GM23248 (cell line): ENCODE measurements at places on chromosomes 6 and 20. TPM values are rescaled to one million over a fixed set of nuclear protein-coding genes. Genes with fewer than 3 reads are reported as not detected.

The RAB5IF gene
- 115 and 134 TPM in 2 replicates for total RNA-seq

- no peak overlapping the region for H3K27ac ChIP-seq
- H3K4me3 ChIP-seq = no peak overlapping the region
- peak; percentile 4 for DNase-seq
- 0 out of 2 replicates have a peak, but pooled peaks cover 4% of the 10 kb centered on the region for H3K4me1 ChIP-seq
These were observed 164.7 kb upstream of the PDE7B start for GRCh38 chr6:135686784-135687301.

GRCh38 chr6:129368970-129369369 lies 341.0 kb downstream of the ARHGAP18 start:
- no peak for DNase-seq
- H3K36me3 ChIP-seq = no peaks in the 10 kb centered on the region
- H3K4me3 ChIP-seq = no peak overlapping the region
- H3K4me1 ChIP-seq = peaks cover 8% of the 10 kb centered on the region
- H3K27ac ChIP-seq = no peak overlapping the region

DNA sequence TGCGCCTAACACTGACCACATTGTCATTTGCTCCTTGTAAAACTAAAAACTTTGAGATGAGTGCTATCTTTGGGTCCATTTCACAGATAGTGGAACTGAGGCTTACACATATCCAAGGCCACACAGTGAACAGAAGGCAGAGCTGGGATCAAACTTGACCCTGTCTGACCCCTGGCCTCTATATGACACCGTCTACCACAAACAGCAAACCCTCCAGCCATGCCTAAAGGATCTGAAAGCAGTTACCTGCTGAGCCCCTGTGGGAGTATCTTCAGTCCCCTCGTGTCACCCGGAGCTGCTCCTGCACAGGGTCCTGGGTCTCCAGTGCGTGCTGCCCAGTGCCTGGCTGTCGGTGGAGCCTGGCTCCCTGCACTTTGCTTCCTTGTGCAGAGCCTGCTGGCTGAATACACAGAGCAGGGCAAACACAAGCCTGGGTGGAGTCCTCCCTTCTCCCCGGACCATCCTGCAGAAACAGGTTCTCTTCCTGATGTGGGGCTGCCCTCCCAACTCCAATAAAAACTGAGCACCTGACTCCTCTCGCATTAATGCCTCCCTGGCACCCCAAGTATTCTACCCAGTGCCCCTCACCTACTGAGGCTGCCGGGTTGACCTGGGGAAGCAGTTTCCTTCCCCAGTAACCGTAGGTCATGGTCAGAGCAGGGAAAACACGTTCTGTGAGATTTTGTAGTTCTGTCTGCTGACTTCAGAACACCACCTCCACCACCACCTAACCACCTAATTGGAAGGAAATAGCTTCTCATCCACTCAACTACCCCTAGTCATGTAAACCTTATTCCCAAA lies at the start of gene BCAS1:
Gene BCAS1 (minus strand): TSS at position 408 of the 801 bp plus-strand sequence. CDS start 11,876 bp downstream, outside the sequence.
- no peaks in the 10 kb centered on the region for H3K27me3 ChIP-seq
- H3K27ac ChIP-seq = no peak within 1 kb of the TSS
- H3K4me1 ChIP-seq = peaks cover 16% of the 10 kb centered on the region

The DAAM2 gene
- 5.1 and 5.6 TPM in 2 replicates for total RNA-seq

- H3K4me1 ChIP-seq = peaks cover 12% of the 10 kb centered on the region
- no peaks in the 10 kb centered on the region for H3K36me3 ChIP-seq
- no peaks in the 10 kb centered on the region for H3K27me3 ChIP-seq
- H3K27ac ChIP-seq = no peak overlapping the region
- no peak for DNase-seq
These were observed 539.1 kb upstream of the MARCKS start for GRCh38 chr6:113317891-113318574.
